ENCODE measurements at places on chromosomes 16 and 17.

DNA sequence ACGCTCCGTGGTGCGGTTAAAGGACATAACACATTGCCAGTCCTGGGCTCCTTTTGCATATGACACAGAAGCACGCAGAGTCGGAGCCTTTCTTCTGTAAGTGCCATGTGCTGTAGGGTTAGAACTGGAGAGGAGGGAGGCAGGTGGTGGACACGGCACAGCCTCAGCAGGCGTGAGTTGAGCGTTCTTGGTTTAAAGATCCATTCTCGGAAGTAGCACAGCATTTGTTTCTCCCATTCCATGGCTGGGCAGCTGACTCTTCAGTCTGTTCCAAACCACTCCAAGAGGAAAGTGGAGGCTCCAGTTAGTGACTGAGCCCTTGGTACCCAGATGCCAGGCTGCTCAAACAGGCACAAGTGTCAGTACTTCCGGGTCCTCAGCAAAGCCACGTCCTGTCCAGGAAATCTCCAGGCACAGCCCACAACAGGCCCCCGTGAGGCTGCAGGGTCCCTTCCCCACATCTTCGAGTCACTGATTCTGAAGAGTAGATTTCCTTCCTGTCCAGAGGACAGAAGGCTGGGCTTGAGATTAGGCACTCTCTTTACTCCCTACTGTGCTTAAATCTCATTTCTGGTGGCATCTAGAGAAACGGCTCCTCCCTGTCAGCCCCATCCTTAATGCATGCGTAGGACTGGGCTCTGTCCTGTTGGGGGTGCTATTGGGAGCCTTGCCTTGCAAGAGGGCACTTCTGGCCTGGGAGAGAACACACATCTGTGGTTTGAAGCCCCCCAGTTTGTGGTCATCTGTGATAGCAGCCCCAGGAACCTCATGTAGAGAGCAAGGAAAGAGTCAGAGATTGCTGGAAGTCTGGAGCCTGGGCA is 39.6 kb upstream of the NAT9 start:
- no peak for DNase-seq

- DNase-seq: peak; percentile 2
Observed at GRCh38 chr16:67987460-67988160, 7.3 kb upstream of the DPEP3 start.

- DNase-seq: no peak
Observed at GRCh38 chr16:66121466-66121865, 245.0 kb upstream of the CDH5 start.

DNA sequence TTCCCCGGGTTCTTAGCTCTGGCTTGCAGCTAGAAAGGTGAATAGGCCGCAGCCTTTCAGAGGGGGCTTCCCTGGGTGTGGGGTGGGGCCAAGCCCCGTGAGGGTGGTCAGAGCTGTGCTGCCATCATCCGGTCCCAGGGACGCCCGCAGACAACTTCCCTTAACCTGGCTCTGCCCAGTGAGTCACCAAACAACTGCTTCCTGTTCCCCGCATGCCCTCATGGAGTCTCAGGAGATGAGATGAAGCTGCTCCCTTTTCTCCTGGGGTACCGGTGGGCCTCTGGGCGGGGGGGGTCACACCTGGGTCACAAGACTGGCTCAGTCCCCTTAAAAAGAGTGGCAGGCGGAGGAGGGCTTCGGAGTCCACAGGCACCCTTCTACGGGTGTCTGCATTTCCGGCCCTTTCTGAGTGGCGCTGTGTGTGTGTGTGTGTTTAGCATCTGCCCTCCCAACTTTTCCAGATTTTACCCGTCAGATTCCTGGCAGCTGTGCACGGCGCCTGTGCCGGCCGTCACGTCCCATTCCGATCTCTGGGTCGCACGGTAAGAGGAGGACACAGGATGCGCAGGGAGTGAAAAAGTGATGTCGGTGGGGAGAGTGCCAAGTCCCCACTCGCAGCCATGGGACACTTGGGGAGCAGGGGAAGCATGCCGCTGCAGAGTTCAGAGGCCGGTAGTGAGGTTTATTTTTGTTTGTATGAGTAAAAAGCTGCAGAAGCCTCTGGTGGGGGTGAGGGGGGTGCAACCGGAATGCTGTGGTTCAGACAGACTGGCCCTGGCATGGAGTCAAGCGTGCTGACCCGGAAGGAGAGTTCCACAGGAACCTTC is 16.8 kb downstream of the HIC1 start:
- DNase-seq: no peak

DNA sequence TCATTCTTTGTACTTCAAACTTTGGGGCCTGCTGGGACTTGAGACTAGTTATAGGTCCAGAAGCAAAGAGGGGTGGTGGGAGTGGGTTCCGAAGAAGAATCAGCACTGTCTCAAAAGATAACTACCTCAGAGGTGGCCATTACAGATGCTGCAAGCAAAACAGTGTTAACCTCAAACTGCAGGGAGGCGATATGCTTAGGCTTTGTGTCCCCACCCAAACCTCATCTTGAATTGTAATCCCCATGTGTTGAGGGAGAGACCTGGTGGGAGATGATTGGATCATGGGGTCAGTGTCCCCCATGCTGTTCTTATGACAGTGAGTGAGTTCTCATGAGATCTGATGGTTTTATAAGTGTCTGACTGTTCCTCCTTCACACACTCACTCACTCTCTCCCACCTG is 545.3 kb downstream of the XYLT1 start:
- DNase-seq: no peak

- no peak for DNase-seq
Observed at GRCh38 chr17:12821376-12821940, 32.2 kb downstream of the ARHGAP44 start.

DNA sequence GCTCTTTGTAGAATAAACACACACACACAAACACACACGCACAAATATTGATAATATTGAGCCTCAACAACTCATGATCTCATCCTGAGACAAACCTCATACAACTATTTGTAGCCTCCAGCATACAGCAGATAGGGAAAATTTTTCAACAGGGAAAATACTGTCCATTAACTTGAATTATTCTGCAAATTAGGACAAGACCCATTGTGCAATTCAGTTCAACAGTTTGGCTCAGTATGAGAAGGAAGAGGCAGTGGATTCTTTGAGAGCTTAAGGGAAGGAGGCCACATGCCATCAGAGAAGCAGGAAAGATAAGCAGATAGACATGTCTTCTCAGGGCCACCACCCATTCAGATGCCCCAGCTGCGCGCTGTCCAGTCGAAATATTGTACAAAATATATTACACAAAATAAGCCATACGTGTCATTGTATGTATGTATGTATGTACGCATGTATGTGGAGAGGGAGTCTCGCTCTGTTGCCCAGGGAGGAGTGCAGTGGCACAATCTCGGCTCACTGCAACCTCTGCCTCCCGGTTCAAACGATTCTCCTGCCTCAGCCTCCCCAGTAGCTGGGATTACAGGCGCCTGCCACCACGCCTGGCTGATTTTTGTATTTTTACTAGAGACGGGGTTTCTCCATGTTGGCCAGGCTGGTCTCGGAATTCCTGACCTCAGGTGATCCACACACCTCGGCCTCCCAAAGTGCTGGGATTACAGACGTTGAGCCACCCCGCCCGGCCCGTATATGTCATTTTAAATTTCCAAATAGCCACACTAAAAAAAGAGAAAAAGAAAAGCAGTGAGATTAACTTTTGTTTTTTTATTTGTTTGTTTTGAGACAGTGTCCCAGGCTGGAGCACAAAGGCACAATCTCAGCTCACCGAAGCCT is 1.8 kb downstream of the ZC3H7A start:
- DNase-seq: no peak

DNA sequence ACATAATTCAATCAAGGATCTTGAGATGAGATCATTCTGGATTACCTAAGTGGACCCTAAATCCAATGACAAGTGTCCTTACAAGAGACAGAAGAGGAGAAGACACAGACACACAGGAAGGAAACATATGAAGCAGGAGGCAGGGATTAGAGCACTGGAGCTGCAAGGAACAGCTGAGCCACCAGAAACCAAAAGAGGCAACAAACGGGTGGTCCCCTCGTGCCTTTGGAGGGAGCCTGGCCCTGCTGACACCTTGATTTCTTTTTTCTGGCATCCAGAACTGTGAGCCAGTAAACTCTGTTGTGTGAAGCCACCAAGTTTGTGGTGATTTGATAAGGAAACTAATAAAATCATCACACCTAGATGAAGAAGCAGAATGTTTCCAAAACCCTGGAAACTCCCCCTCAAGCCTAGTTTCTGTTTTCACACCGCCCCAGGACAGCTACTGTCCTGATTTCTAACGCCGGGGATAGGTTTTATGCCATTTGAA is 115.2 kb downstream of the PITPNC1 start:
- no peak for DNase-seq

DNA sequence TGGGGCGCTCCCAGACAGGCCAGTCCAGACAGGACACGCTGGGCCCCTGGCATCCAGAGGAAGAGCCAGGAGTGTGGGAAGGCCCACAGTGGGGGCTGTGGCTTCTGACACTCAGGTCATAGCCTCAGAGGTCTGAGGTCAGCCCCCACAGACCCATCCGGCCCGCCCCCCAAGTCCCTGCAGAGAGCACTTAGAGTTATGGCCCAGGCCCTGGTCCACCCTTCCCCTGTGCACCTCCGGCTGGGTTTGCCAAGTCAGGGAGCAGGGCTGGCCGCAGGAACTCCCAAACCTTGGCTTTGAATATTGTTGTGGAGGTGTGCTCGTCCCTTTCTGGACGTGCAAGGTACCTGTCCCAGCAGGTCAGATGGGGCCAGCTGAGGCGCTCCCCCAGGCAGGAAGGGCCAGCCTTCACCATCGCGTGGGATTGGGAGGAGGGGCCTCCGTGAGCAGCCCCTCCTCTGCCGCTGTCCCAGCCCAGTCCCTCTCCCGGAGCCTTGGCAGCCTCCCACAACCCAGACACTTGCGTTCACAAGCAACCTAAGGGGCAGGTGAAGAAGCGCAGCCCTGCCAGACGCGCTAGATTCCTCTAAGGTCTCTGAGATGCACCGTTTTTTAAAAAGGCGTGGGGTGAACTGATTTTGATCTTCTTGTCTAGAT is 74.6 kb downstream of the SOCS1 start:
- no peak for DNase-seq

GRCh38 chr17:40364121-40364861 is at the start of gene GJD3:
Gene GJD3, minus strand, starts transcription at chr17:40364737. Its CDS starts 922 bp downstream, at chr17:40363815.
- no peak for DNase-seq

GRCh38 chr17:15657868-15658267 is 26.2 kb downstream of the TRIM16 start:
- no peak for DNase-seq

DNA sequence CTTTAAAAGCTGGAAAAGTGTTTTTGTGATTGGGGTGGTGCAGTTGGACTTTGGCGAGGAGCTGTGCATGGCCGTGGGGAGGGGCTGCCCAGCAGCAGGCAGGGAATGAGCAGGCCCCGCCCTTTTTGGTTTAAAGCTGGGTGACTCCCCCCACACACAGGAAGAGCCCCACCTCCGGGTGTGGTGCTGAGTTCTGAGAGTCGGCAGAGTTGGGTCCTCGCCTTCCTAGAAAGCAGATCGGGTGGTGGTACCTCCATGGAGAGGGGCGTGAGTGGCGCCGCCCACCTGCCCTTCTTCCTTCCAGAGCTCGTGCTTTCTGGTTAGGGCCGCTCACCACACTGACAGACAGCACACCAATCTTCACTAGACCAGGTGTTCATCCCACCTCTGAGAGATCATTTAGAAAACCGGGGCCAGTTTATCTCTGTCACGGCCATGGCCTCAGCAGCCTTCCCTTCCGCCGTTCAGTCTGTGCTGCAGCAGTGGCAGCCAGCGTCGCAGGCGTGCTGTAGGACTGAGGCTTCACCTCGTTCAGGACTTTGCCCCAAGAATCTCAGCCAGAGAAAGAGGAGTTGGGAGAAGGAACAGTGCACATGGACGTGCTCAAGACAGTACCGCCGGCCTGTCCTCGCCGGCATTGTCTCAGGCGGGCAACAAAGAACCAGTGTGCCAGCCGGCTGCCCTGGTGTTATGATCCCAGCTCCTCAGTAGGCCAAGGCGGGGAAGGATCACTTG is 144.0 kb upstream of the CHMP6 start:
- DNase-seq: no peak

GRCh38 chr17:45720386-45720785 is 63.7 kb upstream of the CRHR1 start:
- no peak for DNase-seq

- no peak for DNase-seq
Observed at GRCh38 chr17:70288540-70289290, 119.4 kb downstream of the KCNJ2 start.

- DNase-seq: no peak
Observed at GRCh38 chr16:11046382-11046931, 102.1 kb downstream of the CLEC16A start.

- peak; percentile 5 for DNase-seq
Observed at GRCh38 chr17:77725846-77726245, 232.7 kb upstream of the TNRC6C start.

DNA sequence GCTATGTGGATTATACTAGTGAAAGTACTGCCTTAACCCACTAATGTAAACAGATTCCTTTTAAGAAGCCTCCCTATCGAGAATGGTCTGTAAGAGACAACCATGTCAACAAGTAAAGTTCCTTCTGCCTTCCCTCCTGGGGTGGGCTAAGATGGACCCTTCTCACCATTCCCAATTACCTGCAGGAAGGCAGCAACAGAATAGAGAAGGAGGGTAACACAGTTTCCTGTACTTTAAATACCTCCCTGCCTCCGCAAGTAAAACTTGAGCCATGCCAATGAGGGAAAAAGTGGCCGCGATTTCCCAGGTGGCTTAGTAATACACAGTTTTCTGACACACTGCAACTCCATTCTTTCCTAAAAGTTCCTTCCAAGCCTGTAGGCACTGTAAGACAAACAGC is 45.2 kb downstream of the TOX3 start:
- no peak for DNase-seq

- DNase-seq: peak; percentile 80
Observed at GRCh38 chr17:7336240-7337175, at the start of gene ACAP1. Gene ACAP1, plus strand, starts transcription at chr17:7336529. Its CDS starts 206 bp downstream, at chr17:7336735.

DNA sequence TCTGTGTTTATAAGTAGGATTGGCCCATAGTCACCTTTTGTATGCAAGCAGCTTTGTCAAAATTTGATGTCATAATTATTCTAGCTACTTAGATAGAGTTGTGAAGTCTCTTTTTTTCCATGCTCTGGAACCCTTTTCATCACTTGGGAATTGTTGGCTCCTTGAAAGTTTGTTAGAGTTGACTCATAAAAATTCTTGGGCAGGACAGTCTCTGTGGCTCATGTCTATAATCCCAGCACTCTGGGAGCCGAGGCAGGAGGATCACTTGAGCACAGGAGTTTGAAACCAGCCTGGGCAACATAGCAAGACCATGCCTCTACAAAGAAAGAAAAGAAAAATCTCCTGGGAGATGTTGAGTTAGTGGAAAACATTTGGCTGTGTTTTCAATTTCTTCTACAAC is 45.7 kb upstream of the MRC2 start:
- DNase-seq: no peak

All from GM13977 (cell line).